Activated T-helper 1 cell treated with anti-CD3 and anti-CD28 coated beads, Interleukin-2, amount 50 U/mL, for 16 hours (primary cell): ENCODE measurements at places on chromosomes 1 and 21.

GRCh38 chr1:115647047-115647446 is 5.3 kb downstream of the VANGL1 start:
- no peak for DNase-seq

- DNase-seq: no peak
Observed at GRCh38 chr1:220067269-220068204, 21.2 kb upstream of the EPRS1 start.

DNA sequence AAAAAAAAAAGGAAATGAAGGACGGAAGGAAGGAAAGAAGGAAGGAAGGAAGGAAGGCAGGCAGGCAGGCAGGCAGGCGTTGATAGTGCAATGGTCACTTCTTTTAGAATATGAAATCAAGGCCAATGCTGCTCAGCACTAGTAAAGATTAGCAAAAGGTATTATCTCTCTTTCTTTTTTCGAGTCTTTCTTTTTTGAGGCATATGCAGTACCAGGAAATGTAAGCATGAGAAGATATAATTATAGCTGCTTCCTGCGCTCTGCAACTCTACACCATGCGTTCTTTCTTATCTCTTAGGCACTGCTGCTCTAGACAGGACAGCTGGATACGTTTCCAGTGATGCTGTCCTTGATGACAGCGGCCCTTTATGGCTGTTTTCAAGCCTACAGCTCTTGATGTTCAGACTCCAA is 1512.5 kb upstream of the B3GALT2 start:
- DNase-seq: no peak

DNA sequence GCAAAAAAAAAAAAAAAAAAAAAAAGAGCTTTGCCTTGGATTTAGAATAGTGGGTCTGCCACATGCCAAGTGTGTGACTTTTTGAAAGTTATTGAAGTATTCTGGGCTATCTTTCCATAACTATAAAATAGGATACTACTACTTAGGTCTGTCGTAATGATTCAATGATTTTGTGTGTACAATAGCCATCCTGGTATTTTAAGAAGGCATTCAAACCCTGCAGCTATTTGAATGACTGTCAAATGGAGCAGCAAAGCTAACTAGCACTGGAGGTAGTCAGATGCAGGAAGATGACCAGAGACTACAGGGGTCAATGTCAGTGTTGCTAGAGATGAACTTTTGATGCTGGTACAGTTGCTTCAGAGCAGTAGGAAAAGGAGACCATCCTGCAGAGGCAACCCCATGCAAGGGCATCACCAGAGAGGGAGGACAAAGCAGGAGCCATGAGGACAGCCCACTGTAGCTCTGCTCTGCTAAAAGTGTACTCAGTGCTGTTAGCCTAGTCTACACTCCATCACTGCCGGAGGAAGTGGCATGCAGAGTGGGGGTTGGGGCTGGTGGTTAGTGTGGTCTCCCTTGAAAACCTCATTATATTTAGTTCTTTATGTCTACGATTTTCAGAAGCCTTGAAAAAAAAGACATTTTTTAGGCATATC is 29.0 kb downstream of the DUSP10 start:
- peak; percentile 55 for DNase-seq

DNA sequence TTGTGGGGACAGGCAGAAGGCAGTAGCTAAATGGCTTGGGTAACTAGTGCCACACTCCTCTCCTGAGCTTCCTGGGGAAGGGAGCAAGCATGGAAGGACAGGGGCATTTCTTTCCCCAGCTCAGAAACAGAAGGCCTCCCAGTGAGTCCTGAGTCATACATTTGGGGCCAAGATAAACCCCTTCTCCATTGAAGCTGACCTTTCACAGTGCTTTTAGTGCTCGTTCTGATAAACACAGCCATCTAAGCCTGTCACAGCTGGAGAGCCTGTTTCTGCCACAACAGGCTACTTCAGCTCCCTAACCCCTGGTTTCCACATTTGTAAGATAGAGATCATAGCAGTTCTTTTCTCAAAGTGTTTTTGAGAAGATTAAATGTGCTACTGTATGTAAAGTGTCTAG is 374.0 kb downstream of the LMX1A start:
- DNase-seq: no peak

GRCh38 chr1:11147197-11147770 is 41.9 kb upstream of the ANGPTL7 start:
- DNase-seq: no peak

- DNase-seq: no peak
Observed at GRCh38 chr1:212671342-212672031, 28.2 kb downstream of the BATF3 start.

DNA sequence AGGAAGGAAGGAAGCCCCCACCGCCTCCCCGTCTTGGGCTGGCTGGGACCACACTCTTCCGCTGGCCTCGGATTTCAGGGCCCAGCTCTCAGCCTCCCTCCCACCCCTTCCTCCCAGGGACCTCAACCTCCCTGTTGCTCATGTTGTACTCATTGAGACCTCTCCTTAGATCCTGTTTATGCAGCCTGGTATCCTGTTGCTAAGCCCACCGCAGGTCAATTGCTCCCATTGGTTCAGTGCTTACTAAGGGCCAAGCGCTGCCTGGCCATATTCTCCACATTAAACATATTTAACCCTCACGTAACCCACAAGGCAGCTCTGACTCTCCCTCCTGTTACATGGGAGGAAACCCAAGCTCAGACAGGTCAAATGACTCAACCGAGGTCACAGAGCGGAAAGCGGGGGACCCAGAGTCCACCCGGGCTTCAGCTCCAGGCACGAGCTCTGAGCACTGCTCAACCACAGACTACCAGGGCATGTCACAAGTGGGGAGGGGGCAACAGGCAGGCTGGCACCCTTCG is 23.2 kb upstream of the H6PD start:
- no peak for DNase-seq

- no peak for DNase-seq
Observed at GRCh38 chr1:165383599-165384405, 27.3 kb upstream of the LMX1A start.

- no peak for DNase-seq
Observed at GRCh38 chr1:172727956-172728603, 69.2 kb downstream of the FASLG start.

DNA sequence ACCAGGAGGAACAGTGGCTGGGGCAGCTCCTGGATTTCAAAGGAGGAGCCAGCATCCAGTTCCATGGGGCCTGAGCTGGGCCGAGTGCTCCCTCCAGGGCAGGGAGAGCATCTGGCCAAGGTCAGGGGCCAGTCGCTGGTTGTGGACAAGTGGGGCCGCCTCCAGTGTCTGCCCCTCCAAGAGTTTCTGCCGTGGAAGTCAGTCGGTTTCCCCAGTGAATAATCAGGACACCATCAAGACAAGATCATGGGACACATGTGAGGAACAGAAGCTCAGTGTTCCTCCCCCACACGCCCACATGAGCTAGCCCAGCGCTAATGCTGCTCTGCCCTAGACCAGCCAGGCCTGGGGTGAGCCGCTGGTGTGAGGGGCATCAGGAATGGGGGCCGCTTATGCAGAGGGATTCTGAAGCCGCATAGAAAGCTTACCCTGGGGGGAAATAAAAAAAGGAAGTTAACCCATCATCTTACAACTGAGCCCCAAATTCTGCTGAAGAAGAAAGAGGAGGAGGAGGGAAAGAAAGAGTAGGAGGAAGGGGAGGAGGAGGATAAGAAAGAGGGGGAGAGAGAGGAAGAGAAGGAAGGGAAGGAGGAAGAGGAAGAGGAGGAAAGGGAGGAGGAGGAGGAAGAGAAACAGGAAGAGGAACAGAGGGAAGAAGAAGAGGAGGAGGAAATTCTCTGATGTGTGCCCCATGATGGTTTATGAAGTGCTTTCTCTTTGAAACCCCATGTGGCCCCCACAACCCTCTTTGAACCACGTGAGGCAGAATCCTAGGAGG is 198.4 kb downstream of the MATN1 start:
- DNase-seq: no peak

GRCh38 chr1:85282424-85282823 is 6.0 kb upstream of the BCL10 start:
- no peak for DNase-seq

GRCh38 chr1:200740571-200741208 is 2.0 kb downstream of the CAMSAP2 start:
- DNase-seq: no peak

DNA sequence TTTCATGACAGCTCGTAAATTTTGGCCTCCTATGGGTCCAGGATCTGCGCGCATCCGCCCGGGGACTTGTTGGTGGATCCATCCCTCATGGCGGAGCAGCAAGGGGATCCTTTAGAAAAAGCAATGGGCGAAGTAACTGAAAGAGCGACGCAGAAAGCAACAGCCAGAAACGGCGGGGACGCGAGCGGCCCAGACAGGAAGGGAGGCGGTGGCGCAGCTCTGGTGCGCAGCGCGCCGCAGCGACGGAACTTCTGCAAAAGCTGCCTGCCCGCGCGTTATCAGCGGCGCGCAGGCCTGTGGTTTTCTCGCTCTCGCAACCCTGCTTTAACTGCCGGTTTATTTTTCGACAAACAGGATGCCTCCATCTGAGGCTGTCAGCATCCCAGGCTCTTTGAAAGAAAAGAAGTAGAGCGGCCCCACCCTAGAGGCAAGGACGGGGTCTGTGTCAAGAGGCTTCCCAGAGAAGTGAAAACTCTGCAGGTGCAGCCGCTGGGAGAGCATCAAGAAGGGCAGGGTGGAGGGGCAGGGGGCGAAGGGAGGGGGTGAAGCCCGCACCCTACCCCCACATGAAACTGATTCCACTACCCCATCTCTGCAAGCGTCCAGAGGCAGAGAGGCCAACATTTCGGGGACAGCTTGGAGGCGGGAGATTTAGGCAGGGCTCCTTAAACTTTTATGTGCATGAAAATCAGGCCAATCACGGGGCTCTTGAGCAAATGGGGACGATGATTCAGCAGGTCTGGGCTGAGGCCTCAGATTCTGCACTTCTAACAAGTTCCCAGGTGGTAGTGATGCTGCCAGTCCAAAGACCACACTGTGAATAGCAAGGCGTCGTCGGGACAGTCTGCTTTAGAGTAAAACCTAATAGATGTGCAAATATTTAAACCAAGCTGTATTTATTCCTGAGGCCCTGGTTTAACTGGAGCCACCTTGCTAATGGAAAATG is 22.2 kb downstream of the RUNX1 start:
- peak; percentile 71 for DNase-seq

DNA sequence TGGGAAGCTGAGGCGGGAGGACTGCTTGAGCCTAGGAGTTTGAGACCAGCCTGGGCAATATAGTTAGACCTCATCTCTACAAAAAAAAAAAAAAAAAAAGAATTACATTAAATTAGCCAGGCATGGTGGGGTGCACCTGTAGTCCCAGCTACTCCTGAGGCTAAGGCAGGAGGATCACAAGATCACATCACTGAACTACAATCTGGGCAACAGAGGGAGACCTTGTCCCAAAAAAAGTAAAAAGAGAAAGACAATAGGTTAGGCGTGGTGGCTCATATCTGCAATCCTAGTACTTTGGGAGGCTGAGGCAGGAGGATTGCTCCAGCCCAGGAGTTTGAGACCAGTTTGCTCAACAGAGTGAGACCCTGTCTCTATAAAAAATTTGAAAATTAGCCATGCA is 130.3 kb downstream of the TIAM1 start:
- no peak for DNase-seq

- no peak for DNase-seq
Observed at GRCh38 chr21:28801906-28802305, 190.8 kb downstream of the LTN1 start.

- DNase-seq: no peak
Observed at GRCh38 chr1:63663301-63663700, 70.1 kb downstream of the PGM1 start.

DNA sequence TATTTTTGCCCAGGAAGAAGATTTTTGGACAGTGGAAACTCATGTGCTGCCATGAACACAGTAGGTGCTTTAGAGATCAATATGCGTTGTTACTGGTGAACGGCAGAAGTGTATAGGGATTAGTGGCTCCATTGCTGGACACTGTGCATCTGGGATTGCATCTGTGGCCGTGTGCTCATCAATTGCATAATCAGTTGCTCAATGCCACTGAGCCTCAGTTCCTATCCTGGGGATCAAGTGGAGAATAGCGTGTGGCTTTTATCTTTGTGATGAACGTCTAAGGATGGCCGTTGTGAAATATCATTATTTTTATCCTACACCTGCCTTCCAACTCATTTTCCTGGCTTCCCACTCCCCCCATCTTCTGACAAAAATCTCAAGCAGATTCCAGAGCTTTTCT is 5.4 kb downstream of the TNN start:
- DNase-seq: no peak
